ENCODE measurements at places on chromosomes 7 and 10.

DNA sequence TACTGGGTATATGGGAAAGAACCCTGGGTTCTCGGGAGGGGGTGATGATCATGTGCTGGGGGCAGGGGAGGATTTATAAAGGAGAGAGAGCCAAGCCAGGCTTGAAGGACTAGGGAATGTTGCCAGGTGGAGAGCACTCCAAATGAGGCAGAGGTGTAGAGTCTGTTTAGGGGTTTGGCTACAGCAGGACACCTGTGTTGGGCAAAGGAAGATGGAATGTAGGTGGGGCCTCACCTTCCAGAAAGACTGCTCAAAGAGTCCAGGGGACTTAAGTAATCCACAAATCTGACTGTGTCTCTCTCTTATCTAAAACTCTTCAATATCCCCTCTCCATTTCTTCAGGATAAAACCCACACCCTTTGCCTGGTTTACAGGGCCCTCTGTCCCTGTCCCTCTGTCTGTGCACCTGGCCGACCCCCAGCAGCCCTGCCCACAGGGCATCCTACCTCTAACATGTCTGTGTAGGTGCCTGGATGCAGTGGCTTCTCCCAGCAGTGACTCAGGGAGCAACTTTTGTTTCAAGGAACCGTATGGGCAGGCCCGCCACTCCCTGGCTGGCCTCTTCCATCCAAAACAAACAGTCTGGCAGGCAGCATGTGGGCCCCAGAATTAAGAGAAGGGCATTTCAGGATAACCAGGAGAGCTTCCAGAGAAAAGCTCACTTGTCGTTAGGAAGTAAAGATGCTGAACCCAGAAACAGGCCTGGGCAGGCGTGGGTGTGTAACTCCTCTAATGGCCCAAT is 10.6 kb upstream of the PLEKHA1 start:
- no peak for DNase-seq

- peak; percentile 1 for DNase-seq
Measured at GRCh38 chr10:4303045-4303444, 518.0 kb upstream of the KLF6 start.

GRCh38 chr10:106559442-106559841 is 605.1 kb downstream of the SORCS1 start:
- no peak for DNase-seq

- DNase-seq, result no peak
Measured at GRCh38 chr7:120370954-120371353, 98.0 kb downstream of the KCND2 start.

DNA sequence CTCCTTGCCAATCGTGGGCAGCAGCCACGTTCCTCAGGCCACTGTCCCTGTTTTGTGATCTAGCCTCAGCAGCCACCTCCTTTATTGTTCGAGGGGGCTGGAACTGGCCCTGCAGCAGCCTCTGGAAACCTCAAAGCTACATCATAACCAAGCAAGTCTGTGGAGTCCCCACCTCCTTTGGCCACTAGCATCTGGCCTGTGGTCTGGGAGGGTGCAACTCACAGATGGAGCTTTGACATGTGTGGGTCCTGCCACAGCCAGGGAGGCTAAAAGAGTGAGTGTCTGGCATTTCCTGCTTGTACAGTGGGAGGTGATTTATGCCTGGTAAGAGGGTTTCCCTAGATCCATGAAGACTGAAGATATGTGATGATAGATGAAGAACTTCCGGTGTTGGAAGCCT is 32.3 kb upstream of the NUB1 start:
- peak; percentile 88 for DNase-seq

GRCh38 chr10:106925191-106925590 is 239.3 kb downstream of the SORCS1 start:
- DNase-seq, result no peak

- DNase-seq, result no peak
Measured at GRCh38 chr10:807163-807957, 117.9 kb upstream of the DIP2C start.

GRCh38 chr10:97707134-97707861 is 6.2 kb upstream of the MARVELD1 start:
- DNase-seq, result no peak

DNA sequence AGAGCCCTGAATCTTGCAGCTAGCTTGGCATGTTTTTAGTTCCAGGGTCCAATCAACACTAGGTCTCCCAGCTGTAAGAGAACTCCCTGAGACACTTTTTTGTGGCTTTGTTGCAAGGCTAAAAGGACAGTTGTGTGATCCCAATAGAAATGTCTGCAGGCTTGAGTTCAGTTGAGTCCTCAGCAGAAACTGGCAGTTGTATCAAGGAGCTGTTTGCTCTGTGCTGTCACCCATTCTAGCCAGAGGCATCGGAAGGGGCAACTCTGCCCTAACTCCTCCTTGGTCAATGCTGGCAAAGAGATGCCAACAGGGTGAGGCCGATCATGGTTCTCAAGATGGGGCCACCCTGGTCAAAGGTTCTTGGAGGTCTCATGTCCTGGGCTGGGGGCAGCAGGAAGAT is 224.1 kb downstream of the BUB3 start:
- DNase-seq, result no peak

DNA sequence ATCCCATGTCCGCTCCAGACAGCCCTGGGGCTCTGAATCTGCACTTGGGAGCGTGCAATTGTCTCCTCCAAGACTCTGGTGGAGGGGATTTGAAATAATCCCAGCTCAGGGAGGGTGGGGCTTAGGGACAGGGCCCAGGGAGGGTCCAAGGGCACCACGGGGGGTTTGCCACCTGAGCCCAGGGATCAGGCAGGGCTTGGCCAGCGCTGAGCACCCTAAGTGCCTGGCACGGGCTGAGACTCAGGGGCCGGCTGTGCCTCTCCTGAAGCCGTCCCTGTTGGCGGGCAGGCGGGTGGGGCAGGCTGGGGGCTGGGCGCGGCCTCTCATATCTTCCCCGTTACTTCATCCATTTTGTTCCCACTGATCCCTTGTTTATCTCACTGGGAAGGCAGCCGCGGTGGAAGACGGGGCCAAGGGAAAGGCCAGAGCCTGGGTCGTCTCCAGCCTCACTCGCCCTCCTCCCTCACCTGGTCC is 41.8 kb upstream of the ELN start:
- no peak for DNase-seq

DNA sequence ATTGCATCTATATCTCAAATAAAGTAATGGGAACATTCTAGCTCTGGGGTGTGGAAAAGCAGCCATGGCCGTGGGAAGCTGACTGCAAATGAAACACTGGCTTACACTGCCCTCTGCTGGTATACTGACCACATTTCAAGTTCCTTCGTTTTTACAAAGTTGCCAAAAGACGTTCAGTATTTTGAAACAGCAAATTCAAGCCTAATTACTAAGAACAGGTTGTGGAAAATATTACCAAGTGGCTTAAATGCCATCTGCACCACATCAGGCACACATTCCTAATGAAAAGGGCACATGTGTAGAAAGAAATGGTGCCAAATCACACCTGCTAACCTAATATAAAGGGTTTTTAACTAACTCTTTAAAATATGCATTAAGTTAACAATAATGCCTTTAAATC is 83.9 kb downstream of the JAZF1 start:
- peak; percentile 33 for DNase-seq

DNA sequence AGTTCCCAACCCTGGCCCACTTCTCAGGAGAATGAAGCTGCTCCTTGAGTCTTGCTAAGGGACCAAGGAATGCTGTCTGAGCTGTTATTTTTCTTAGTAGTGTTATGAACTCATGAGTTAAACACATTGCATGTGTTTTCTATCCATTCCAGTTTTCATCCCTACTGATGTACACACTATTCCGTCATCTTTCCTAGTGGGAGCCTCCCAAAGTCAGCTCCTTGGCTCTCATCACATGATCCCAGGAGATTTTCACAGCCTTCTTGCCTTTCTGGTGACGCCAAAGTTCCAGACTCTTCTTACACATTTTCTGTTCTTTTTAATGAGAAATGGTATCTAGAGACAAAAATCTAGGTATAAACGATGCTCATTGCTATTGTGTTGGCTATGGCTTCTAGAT is 8.4 kb upstream of the C10orf71 start:
- no peak for DNase-seq

DNA sequence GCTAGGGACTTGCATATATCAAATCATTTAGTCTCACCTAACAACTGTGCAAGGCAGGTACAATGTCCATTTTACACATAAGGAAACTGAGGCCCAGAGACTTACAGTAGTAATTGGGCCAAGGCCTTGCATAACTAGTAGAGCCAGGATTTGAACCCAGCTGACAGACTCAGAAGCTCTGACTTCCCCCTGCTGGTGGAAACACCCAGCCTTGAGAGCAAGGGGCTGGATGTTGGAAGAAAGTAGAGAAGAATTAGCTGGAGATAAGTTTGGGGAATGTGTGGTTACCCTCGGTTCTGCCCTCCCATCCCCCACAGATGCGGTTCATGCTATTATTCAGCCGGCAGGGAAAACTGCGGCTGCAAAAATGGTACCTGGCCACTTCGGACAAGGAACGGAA is 2.0 kb downstream of the AP1S1 start:
- DNase-seq, result no peak

- DNase-seq, result peak; percentile 40
Measured at GRCh38 chr10:124049484-124049883, 43.9 kb downstream of the CHST15 start.

DNA sequence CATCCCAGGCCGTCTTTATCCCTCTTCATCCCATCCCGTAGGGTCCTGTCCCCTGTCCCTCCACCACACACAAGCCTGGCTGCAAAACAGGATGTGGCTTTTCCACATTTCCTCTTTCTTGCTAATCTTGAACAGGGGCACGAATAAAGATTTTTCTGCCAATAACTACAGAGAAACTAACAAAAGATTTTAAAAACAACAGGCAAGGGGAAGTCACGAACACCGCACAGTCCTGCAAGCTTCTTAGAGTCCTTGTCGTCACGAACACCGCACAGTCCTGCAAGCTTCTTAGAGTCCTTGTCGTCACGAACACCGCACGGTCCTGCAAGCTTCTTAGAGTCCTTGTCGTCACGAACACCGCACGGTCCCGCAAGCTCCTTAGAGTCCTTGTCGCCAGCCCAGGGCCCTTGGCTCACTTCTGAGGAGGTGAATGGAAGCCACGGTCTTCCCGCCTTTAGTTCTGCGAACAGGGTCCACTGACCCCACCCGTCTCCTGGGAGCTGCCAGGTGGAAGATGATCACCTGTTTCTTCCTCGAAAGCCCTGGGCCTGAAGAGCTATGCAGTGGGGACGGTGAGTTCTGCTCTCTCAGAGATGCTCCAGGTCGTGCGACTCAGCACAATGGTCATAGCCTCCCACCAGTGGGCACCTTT is 10.3 kb upstream of the INSIG1 start:
- no peak for DNase-seq

- DNase-seq, result no peak
Measured at GRCh38 chr7:36283181-36283580, 106.5 kb upstream of the ANLN start.

DNA sequence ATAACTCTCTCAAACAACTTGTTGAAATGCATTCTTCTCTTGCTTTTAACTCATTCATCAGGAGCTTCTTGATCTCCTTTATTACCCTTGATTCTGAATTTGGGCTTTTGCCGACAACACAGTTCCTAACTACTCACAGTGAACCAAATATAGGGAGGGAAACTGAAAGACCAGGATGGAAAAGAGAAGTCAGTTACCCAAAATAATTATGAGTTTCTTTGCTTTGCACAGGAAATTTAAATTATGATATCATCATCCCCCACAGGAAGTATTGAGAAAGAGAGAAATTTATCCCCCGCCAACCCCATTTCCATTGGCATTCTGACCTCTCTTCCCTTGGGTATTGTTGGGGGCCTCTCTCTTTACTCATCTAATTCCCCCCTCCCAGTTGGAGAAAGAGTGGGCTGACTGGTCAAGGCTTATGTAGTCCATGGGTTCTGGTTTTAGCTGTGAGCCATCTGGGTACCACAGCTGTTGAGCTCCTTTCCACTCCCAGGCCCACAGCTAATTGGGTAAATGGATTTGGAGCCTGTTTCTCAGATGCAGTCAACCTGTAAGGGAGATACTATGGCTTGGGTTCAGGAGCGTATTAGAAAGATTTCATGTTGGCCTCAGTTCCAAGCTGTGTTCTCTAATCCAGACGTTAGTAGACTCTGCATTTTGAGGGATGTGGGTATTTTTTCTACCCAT is 109.0 kb downstream of the FZD1 start:
- DNase-seq, result no peak

DNA sequence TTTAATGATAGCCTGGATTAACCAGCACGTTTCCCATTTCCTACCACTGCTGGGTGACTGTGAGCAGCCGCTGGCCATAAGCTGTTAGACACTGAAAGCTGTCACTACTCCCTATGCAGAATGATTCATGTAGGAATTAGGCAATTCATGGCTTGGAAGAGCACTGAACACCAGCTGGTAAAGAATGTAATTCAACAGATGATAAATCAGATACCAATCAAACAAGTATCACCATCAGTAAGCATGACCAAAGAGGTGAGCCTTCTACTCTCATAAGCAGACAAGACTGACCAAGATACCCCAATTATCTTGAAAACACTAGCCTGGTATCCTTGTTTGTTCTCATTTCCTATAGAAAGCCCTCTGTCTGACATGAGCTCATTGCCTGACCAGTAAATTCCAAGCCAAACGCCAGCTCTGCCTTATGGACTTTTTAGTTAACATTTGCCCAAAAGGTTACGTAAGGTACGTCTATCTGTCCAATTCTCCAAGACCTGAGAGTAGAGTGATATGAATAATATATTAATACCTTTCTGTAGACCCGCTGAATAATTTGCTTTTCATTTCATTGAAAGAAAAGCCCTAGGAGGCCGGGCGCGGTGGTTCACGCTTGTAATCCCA is 127.7 kb downstream of the ELMO1 start:
- no peak for DNase-seq

DNA sequence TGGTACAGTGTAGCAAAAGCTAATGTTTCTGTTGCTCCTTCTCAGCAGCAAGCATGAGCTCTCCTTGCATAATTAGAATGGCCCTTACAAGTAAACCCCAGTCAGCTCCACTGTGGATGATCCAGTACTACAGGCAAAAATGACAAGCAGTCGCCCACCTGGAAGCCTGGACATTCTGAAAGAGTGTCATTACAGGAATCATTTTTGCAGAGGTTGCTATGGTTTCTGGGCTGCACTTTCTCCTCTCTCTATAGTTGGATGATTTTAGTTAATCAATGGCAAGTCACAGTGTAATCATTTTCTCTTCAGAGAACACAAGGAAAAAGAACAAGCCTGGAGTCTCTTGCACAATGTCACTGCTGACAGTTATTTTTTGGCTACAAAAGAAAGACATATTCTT is 102.9 kb upstream of the MYO3A start:
- no peak for DNase-seq

DNA sequence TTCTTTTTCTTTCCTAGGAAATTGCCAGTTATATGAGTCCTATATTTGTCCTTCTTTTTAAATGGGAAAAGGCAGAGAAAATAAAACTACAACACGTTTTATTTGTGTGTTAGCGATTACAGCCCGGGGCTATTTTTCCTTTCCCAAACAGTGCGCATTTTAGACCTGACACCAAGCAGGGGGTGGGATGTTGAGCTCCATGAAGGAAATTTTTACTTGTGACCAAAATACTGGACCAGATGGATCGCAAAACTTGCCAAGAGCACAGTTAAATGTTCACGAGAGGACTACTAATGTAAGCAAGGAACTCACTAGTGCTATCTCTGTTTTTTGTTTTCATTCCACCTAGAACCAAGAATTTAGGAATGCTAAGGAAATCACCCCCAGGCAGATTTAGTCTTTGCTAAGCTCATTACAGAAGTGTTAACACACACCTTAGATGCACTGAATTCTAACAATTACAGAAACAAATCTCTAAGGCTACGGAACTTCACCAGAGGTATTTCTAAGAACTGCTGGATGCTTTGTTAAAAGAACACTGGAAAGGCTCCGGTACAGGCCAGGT is 114.8 kb downstream of the JAZF1 start:
- peak; percentile 77 for DNase-seq

- no peak for DNase-seq
Measured at GRCh38 chr7:3518546-3518945, 217.5 kb downstream of the SDK1 start.

Data from NCI-H226 (cell line).